ENCODE measurements at places on chromosomes 5 and 9. TPM values are rescaled to one million over a fixed set of nuclear protein-coding genes. Genes with fewer than 3 reads are reported as not detected.

SPATA31E1 gene
- not detected for total RNA-seq

RNF183 gene
- total RNA-seq, result 0.20 TPM

SLC9A3 gene
- 0.81 TPM for total RNA-seq

DNA sequence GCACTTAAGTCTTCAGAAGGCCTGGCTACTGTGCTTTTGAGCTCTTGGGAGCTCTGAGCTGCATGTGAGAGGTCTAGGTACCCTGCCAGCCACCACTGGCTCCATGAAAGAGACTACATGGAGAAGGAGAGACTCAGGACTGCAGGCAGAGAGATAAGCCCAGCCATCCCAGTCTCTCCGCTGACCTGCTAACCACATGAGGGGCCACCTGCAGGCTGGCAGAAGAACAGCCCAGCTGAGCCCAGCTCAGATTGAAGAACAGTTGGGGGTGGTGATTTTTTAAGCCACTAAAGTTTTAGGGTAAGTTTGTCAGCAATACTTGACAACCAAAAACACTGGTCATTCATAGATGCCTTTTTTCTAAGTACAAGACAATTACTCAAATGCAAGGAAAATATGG is 205.0 kb upstream of the PRDM9 start:
- DNase-seq, result no peak

RFESD gene
- 1.6 TPM for total RNA-seq

CNTNAP3 gene
- 0.58 TPM for total RNA-seq

DNA sequence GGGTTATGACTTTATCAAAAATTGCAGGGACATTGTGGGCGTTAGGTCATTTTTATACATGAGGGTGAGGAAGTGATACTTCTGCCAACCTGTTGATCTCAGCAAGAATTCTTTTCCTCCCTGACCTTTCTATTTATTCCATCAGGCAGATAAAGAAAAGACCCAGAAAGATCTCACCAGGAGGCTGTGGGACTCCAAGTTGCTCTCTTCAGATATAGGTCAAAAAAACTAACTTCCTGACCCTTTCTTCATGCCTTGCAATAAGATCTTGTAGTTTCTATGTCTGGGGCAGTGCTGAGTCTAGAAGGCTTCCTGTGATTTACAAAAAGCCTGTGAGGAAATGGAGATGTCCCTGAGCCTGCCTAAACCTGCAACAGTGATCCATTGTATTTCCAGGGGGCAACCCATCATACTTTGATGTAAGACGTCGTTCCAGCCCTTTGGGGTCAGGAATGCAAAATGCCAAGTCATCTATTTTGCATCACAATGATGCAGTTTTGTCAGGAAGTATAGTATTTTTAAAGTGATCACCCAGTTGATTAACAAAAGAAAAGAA is 22.0 kb upstream of the PIK3R1 start:
- DNase-seq, result no peak

SARDH gene
- 208 TPM for total RNA-seq

DNA sequence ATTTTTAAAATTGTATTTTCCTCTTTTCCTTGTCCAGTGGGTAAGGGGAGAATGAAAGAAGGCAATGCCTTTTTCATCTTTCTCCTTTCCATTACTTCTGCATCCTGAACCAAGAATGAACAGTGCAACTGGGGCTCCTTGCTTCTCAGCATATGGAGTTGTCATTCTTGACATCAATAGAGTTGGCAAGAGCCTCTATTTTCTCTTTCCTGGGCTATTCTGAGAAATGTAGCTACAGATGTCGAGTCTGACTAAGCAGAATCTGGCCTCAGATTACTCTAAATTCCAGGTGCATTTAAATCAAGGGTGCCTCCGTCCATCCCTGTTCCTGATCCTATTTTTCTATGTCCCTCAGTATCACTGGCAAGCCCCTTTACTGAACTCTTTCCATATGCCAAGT is 244.8 kb downstream of the GLIS3 start:
- DNase-seq, result no peak

DNA sequence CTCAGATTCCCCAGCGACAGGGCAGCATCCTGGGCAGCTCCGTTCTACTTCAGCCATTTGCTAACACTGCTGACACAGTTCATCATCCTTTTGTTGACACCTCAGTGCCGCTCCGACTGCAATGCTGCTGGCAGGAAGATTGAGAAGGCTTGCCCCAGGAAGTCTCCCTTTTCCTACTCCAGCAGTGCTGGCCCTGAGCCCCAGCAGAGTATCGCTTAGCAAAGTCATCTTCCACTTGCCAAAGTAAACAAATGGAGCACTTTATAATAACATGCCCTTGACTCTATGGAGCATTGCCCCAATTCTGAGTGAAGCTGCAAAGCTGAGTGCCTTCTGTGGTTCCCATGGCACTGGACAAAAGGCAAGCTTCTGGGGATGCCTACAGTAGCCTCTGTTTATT is 32.2 kb downstream of the PRLR start:
- peak; percentile 81 for DNase-seq

DNA sequence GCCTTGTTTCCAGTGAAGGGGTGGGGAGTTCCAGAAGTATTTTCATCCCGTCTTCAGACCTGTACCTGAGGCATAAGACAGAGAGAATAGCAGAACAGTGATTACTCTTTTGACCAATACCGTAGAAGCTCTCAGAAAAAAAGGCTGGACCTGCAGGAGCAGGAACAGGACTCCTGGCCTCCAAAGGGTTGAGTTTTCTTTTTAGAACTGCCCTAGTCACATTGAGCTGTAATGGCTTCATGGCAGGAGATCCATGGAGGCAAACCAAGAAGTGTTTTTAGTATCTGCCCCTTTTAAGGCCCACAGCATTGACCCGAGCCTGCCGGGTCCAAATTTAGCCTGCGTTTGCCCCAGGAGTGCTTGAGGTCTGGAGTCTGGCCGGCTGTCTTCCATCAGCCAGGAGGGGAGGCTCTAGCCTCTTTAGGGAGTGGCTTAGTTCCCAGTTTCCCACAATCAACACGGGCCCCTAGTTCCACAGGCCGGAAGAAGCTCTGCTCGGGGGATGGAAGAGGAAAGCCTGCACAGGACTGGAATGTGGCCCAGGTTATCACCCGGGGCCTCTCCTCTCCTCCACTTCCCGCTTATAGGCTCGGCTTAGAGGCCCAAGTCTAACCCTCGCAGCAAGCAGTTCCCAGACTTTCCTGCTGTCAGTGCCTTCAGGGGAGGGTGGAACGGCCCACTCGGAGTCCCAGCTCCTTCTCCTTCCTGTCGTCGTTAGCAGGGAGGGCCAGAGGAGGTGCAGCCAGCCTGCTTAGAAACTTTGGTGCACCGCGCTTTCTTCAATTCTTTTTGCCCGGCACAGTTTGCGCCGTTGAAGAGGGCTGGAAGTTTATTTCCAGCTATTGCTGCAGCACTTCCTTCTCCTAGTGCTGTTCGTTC is 80.7 kb downstream of the C9orf152 start:
- DNase-seq, result peak; percentile 54

GRCh38 chr9:118366228-118366627 is 662.0 kb downstream of the TLR4 start:
- DNase-seq, result no peak

RBM27 gene
- total RNA-seq, result 5.6 TPM

ZNF879 gene
- 0.98 TPM for total RNA-seq

DNA sequence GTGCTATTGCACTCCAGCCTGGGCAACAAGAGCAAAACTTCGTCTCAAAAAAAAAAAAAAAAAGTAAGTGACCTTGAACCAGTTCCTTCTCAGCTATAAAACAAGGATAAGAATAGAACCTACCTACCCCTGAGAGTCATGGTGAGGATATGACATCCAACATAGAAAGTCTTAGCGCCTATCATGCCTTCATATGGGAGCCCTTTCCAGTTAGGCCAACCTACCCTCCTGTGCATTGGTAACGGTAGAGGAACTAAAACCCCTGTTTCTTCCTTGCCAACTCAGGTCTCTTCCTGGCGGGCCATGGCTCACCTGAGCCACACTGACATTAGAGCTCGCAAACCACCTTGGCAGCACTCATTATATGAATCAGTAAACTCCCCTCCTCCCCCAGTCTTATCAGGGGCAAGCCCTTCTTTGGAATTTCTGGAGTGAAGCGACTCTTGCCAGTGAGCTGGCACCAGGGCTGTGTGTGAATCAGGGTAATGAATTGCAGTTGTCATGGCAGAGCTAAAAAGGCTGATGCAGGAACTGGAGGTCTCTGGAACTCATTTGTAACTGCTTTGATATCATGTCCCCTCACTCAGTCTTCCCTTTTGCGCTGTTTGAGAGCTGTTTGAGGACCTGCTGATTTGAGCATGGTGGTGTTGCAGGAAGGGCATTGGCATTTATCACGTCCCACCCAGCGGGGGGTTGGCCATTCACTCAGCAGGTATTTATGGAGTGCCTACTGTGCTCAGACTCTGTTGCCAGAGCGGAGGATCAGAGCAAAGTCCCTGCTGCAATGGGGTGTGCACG is 10.3 kb downstream of the WWC1 start:
- no peak for DNase-seq

- no peak for DNase-seq
These were observed 49.9 kb downstream of the NFX1 start for GRCh38 chr9:33340186-33340585.

UQCRQ gene
- total RNA-seq, result 727 TPM

TICAM2 gene
- 2.1 TPM for total RNA-seq

GTF3C4 gene
- 6.1 TPM for total RNA-seq

DNA sequence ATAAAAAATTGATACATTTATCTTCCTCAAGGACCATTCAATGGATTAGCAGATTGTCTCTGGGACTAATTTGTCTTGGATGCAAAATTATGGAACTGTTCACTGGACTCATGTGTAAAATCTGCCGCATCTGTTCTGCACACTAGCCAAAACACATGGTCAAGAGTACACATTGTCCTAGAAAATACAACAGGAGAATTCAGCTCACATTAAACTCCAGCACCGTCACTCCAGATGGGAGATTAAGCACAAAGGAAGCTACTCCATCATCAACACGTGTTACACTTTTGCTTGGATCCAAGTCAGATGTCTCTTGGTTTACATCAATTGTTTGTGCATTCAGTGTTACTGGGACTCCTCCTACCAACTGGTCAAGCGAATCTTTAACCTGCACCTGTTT is 28.8 kb downstream of the C5 start:
- no peak for DNase-seq

CARTPT gene
- total RNA-seq, result not detected

SEMA4D gene
- 3.9 TPM for total RNA-seq

DNA sequence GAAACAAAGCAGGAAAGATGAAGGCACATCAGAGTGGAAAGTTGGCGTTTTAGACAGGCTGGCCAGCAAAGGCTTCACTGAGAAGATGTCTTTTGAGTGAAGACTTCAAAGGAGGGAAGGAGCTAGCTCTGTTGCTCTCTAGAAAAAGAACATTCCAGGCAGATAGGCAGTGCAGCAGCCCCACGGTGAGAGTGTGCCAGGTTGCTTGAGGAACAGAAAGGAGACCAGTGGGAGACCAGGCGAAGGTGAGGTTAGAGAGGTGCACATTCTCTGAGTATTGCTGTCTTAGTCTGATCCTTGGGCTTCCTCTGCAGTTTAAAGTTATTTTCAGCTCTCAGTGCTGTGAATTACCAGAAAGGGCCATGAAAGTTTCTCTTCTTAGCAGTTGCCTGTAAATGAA is 83.8 kb downstream of the SLC44A1 start:
- no peak for DNase-seq

AFAP1L1 gene
- total RNA-seq, result 2.6 TPM

- DNase-seq, result peak; percentile 60
These were observed 62.5 kb upstream of the PLPP1 start for GRCh38 chr5:55597014-55597981.

TMC1 gene
- 0.18 TPM for total RNA-seq

DNA sequence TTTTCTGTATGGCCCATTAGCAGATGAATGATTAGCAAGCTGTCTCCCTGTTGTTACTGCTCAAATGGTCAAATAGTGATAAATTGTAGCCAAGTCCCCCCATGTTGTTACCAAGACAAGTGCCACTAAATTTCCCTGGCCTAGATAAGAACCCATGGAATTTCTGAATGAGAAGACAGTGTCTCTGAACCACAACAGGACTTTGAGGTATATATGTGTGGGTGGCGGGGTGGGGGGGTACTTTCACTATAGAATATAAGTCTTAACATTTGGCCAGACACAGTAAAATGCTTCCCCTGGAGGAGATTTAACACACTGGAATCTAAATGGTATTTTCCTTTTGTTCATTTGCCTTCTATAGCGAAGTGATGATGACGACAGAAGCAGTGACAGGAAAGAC is 28.7 kb downstream of the XPA start:
- DNase-seq, result no peak

DNA sequence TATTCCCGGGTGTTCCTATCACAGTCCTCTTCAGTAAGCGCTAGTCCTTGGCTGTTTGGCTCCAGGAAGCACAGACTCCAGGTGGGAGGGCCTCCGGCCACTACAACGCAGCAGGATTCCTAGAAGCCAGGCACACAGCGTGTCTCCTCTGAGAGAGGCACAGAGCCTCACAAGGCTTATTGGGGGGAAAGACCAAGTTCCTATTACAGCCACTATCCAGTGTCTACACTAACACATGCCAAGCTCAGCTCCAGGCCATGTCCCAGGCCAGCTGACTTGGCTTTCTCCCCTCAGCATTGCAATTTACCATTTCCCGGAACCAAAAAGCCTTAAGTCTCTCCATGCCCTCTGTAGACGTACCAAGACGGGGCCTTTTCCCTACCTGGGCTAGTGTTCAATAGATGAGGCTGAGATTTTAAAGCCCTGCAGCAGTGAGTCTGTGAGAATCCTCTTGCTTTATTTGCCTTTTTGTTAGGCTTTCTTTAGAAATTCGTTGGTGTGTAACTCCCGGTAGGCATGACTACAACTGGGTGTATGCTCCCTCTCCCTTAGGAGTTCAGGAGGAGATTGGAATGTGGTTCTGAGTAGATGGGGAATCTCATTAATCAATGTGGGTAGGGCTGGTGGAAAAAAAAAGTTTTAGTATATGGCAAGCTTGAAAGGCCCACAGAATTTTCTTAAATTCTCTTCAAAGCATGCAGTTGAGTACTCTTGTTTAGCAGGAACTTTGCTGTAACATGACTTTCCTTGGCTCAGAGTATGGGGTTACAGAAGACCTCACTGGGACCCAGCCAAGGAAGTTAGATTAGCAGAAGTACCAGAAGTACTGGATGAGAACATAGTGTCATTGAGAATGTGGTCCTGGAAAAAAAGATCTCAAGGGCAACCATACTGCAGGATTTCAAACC is 84.3 kb upstream of the SLC1A3 start:
- DNase-seq, result no peak

DAB2IP gene
- total RNA-seq, result 27.3 TPM

GRCh38 chr9:2502210-2502609 is 119.4 kb upstream of the VLDLR start:
- no peak for DNase-seq

KCTD16 gene
- total RNA-seq, result 0.05 TPM

- DNase-seq, result no peak
These were observed 32.2 kb downstream of the PDE6A start for GRCh38 chr5:149912226-149912871.

- DNase-seq, result no peak
These were observed 28.5 kb downstream of the DPYSL3 start for GRCh38 chr5:147481376-147481775.

GRCh38 chr5:34552686-34553085 is 103.4 kb upstream of the RAI14 start:
- no peak for DNase-seq
